ENCODE measurements at places on chromosomes 12 and 14.

DNA sequence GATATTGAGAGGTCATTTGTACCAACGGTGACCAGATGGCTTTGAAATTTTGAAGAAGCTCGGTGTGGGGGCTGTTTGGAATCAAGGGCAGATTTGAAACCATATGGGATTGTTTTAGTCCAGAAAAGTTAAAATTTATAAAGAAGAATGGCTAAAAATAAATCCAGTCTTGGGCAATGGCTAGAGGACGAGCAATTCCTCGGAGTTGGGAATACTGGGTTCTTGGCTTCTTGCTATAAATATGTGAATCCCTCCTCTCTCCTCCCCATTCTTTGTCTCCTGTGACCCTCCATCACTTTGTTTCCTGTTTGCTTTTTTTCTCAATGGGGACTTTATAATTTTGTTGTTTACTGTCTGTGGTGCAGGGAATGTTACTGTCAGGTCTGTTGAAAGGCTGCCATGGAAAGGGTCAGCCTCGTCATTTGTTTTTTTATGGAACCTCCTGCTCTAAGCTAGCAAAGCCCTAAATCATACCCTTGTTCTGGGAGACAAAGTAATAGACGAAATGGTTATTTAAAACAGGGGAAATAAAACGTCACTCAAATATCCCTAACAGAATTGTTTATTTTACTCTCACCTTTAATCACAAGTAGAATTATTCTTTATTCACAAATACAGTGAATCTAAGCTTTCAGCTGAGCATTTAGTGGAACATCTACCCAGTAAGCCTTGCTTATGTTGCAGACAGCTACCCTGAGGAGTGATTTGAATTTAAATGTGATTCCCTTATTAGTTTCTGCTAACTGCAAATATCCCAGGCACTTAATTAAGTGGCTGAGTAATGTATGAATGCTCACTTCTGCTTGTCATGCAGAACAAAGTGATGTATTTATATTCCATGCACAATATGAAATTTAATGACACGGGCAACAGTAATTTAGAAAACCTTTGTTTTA lies 273.1 kb upstream of the NOVA1 start:
- DNase-seq = no peak

GRCh38 chr14:90361865-90362557 lies 30.3 kb upstream of the NRDE2 start:
- no peak for DNase-seq

- DNase-seq = no peak
Measured at GRCh38 chr12:72872238-72872887, 600.2 kb downstream of the TRHDE start.

DNA sequence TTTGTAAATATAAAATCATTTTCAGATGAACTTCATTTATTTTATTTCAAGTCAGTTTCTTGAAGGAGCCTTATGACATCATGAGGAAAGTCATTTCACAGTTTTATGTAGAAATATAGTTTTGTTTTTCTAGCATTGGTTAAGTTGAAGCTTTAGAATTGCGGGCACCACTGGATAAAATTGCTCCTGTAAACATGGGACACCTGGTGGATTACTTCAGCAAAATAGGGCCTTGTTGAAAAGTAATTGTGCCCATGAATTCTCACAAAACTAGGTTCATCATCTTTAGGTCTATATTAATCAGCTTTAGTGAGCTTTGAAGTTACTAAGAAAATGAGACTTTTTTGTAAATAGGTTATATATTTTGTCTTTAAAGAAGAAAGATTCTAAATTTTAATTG lies 25.3 kb downstream of the CNTN1 start:
- no peak for DNase-seq

GRCh38 chr14:101624536-101624935 lies 63.2 kb downstream of the DIO3 start:
- DNase-seq = no peak

- no peak for DNase-seq
Measured at GRCh38 chr14:103744621-103745395, 29.2 kb downstream of the ZFYVE21 start.

DNA sequence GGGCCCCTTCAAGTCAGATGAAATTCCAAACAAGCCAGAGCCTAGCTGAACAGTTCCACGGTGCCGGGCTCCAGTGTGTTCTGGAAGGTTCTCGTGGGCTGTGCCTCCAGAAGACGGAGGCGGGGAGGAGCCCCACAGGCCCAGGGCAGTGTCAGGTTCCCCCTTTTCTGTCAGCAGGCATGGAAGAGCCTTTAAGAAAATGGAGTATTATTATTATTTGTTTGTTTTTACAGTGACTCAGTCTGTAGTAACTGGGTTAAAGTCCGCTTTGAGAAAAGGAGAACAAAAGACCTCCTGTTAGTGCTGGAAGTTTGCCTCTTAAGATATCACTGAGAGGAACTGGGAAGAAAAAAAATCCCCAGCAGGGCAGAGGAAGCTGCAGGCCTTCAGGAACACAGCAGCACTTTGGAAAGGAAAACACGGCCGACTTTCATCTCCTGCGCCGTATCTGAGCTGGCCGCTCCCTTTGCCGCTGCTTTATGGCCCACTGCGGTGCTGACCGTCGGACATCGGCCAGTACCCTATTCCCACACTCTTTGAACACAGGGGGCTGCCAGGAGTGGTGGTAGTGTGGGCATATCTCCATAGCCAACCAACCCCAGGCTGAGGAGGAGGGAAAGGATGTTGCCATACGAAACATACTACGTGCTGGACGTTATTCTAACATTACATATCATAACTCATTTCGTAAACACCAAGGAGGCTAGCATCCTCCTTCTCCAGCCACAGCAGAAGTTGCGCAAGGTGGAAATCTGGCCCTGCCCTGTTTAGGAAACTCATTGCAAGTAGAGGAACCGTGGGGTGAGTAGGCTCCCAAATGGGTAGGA lies 194.0 kb downstream of the ZFP36L1 start:
- no peak for DNase-seq

DNA sequence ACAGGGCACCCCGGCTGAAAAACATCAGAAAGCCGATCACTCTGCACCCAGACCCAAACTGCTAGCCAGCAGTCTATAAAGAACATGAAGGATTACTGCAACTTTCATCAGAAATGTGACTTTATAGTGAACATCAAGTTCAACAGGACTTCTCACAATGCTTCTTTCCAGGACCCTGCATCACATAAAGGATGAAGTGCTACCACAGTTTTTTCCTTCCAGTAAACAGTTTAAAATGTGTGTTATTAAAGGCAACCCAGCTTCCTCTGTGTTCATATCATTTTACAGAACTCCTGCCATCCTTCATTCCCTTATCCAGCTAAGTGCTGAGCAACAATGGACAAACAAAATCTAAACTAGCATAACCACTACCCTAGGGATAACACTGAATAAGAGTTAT lies 280.3 kb upstream of the DIO2 start:
- no peak for DNase-seq

DNA sequence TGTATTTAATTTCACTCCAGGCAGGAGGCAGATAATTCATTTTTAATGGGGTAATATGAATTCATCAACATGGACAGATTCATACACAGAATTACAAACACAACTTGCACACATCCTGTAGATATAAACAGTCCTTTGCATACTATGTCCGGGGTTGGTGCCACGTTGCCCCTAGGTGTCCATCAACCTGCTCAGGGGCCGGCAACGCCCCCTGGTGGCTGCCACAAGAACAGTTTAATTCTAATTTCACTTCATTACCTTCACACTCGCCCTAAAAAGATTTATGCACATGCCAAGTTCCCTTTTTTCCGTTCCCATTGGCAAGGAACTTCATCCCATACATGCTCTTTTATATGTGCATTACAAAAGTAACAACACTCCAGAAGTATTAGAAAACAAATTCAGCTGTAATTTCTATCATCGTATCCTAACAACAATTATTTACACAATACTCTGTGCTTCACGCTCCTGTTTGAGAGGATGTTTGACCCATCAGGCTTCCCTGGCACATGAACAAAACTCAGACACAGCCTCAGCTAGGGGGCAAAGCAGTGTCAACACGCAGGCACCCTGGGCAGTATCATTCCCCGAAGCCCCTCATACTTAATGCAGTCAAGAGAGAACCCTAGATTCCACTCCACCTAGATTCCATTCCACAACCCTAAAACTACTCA lies 15.5 kb downstream of the MANSC1 start:
- DNase-seq = no peak

DNA sequence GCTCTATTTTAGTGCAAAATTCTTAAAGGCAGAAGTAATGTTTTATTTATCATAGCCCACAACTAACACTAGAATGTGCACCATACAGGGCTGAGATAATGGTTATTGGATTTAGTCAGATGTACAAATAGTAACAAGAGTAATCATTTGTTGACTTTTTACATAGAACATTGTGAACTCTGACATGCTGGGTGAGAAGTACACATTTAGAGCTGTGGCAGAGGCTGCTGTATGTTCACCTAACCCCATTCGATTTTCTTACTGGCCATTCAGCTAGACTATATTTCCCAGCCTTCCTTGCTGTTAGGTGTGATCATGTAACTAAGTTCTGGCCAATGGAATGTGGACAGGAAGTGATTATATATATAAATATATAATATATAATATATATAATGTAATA lies 89.1 kb downstream of the DRAM1 start:
- DNase-seq = no peak

- no peak for DNase-seq
Measured at GRCh38 chr14:89849931-89850330, 104.6 kb downstream of the EFCAB11 start.

DNA sequence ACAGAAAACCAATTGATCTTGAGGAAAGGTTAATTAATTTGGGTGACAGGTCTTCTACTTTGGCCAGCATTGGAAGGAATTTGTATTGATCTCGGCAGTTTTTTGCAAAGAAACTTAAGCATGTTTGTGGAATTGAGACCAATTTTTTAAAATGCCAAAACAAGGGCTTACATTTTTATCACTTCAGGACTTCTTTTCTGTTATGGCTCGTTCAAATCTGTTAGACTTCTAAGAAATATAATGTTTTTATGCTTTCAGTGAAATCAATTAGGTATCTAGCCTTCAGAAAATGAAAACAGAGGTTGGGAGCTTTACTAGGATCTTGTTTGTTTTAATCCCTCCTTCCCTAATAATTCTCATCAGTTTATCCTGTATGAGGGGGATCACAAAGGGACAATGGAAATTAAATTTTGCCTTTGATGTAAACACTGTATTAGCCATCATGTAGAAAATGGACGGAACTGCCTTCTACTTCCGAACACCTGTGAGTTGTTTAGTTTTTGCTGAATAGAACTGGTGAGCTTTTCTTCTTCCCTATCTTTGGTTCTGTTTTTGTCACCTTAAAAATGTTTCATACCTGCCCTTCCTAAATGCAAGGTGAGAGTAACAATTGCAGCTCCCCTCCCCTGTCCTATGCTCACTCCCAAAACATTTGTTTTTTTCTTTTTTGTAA lies 7.8 kb downstream of the FOXA1 start:
- no peak for DNase-seq

DNA sequence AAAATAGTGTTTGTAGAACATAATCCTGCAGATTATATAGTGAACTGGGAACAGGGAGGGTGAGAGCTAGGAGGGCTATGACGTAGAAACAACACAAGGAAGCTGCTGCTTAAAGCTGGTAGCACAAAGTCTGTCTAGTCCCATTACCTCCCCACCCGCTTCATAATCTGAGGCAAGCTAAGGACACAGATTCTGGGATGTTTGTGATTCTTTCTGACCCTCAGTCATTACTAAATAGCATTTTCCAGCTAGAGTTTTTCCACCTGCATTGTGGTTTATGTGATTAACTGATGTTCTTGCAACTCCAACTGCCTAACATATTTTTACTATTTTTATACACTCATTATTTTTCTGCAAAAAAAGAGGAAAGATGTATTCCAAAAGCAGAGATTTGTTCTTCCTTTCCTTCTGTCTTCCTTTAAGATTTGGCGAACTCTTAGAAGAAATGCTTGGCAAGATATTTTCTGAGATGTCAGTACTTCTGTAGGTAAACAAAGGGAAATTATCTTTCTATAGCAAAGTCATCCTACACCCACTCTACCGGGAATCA lies 293.2 kb upstream of the FAR2 start:
- no peak for DNase-seq

GRCh38 chr12:71268598-71269280 lies 110.9 kb upstream of the TSPAN8 start:
- no peak for DNase-seq

- no peak for DNase-seq
Measured at GRCh38 chr14:60777856-60778578, 43.5 kb downstream of the MNAT1 start.

DNA sequence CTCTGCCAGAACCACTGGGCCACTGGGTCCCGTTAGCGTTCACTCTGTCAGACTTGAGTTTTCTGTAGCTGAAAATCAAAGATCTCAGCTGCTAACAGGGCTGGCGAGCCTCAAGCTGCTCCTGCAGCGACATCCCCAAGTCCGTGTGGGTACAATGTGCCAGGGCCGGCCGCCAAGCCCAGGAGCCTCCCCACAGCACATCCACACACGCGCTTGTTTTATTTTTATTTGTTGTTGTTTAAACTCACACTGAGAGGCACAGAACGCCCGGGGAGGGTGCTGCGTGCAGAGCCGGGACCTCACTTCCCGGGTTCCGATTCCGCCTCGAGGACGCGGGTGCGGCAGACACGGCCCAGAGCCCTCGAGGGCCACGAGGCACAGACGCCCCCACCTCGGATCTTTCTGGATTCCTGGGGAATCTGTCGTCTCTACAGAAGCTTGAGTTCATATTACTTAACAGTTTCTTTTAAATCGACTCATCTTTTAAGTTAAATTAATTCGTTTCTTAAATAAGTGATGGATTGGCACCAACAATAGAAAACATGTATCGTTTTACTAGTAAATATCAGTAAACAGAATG lies 9.3 kb downstream of the GALNT9 start:
- DNase-seq = no peak

GRCh38 chr12:57886542-57886941 lies 40.0 kb upstream of the CTDSP2 start:
- DNase-seq = no peak

GRCh38 chr12:12892681-12893141 lies 1.3 kb downstream of the GPRC5A start:
- no peak for DNase-seq

DNA sequence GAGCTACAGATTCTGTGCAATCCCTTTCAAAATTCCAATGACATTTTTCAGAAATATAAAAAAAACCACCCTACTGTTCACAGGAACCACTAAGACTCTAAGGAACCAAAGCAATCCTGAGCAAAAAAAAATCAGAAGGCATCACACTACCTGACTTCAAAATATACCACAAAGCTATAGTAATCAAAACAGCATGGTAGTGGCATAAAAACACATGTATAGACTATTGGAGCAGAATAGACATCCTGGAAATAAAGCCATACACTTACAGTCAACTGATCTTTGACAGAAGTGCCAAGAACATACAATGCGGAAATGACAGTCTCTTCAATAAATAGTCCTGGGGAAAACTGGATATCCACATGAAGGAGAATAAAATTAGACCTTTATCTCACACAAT lies 56.5 kb downstream of the EGLN3 start:
- DNase-seq = no peak

- no peak for DNase-seq
Measured at GRCh38 chr12:26566675-26567074, 266.3 kb downstream of the ITPR2 start.

GRCh38 chr12:66072566-66072965 lies 58.0 kb downstream of the LLPH start:
- DNase-seq = no peak

- no peak for DNase-seq
Measured at GRCh38 chr14:51715742-51716141, 64.0 kb downstream of the FRMD6 start.
